ENCODE measurements at places on chromosomes 6 and 20.

DNA sequence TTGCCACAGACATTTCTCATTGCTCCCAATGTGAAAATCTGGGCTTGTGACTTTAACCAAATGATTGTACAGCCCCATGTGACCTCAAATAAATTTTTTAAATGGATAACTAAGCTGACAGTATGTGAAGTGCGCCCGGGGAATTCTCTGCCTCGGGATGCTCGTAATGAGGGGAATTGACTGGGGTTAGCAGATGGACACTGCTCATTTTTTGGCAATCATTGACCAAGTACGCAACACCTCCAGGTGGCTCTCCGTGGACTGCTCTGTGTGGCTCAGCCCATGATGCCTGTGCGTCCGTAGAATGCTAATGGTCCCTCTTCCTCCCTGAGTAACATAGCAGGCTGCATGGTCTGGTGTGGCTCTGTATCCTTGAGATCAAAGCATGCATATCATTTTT lies 42.4 kb downstream of the FARS2 start:
- DNase-seq, result no peak

- DNase-seq, result no peak
These were observed 161.3 kb downstream of the THBS2 start for GRCh38 chr6:169092375-169092774.

DNA sequence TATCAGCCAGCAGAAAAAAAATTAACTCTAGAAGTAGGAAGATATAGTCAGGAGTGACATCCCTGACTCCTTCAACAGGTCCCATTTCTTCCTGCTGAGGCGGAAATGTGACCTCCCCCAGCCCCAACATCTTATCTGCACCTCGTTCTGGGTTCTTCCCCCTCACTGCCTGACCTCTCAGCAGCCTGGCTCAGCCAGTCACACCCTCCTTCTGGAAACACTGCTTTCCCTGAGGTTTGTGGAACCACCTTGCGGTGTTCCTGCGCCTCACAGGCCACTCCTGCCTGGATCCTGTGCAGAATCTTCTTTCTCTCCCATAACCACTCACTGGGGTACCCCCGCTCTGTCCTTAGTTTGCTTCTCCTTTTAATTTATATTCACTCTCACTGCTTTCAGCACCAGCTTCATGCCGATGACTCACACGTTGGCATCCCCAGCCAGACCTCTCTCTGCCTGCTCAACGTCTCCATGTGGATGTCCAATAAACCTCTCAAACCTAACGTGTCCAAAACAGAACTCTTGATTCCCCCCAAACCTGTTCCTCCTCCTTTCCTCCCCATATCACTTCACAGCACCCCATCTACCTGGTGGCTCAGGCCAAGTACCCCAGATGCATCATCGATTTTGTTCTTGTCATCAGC lies 222.8 kb upstream of the PLN start:
- DNase-seq, result no peak

DNA sequence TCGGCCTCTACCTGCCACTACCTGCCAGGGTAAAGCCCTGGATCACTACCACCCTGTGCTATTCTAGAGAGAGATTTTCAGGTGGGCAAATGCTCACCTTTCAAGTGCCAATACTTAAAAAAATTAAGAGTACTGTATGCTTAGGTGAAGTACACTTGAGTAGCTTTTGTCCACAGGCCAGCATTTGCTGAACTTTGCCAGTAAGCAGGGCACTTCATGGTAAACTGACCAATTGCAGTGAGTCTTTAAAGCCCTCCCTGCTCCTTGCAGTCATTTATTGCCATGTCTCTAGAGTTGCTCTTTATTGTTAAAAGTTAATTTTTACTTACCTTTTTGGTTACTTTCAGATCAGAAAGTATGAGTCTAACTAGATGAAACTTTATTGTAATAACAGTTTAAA lies 58.5 kb downstream of the PLAGL1 start:
- DNase-seq, result no peak

DNA sequence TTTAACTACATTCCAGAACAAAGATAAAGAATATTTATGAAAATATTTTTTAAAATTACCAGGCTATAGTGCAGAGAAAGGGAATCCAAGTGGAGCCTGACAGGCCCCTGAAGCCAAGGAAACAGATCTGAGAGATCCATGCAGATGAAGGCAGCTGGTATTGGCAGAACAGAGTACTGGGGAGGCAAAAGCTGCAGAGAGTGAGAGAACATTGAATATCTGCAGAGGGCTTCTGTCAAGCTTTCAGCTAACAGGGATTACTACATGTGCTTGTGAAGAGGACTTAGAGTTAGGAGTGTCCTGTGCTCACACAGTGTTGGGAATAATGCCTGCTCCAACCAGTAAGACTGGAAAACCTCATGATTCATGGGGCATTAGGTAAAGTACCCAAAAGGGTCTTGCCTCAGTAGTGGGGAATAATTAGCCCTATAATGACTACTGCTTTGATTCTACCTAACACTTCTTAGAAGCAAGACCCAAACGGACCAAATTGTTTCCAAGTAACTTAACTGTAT lies 657.2 kb downstream of the DHX35 start:
- DNase-seq, result no peak

DNA sequence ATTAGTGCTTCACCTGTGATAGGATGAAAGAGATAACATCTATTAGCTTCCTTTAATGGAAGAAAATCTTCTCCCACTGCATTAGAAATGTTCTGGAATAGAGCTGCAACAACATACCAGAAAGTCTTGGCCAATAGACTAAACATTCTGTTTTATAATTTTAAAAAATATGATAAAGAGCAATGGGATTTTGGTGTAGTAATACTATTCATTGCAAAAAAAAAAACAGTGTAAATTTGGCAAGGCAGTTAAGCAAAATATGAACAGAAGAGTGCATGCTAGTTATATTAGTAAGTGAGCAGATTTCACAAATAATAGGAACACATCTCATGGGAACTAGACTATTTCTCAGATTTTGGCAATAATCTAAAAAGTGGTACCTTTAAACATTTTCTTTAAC lies 43.3 kb downstream of the SOX4 start:
- no peak for DNase-seq

- no peak for DNase-seq
These were observed 293.2 kb downstream of the BTBD9 start for GRCh38 chr6:38346291-38347079.

DNA sequence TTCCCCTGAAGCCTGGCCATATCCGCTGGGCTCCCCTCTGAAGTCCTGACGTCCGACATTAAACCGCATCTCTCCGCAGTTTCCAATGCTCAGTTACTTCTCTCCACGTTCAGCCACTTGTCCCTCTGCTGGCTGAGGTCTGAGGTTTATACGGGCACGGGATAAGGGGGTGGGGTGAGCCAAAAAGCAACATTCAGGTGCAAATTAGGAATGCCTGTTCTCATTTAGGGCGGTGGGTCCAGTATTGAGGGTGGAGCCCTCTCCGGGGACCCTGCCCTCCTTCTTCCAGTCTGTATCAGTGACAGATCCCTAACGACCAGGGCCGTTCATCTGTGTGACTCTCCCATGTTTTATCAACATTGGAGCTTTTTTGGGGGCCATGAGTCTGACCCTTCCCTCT lies 1454.4 kb downstream of the HACE1 start:
- DNase-seq, result no peak

GRCh38 chr6:144697369-144697760 lies 412.2 kb downstream of the UTRN start:
- no peak for DNase-seq

DNA sequence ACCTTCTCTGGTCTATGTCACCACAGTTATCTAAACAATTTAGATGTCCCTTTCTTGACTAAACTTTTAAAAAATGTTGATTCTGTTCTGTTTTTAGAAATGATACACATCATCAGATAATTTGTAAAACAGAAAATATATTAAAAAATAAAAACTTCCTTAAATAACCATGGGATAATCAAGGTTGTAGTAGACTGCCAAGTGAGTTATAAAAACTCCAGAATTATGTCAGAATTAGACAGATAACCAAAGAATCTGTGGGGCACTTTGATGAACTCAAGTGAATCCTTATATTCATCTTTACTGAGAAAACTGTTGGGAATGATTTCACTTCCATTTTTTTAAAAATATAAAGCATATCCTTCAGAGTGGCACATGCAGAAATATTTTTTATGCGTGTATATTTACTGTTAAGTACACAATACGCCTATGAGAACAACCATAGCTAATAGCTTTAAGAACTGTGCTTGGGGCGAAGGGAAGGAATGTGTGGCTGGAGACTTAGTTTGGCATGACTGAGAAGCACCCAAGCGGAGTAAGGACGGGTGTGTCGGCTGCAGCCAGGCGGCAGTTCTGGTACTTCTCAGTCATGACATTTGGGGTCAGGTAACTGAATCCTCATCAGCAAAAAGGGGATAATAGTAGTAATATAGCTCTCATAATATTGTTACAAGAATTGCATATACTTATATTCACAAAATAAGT lies 604.7 kb upstream of the CITED2 start:
- no peak for DNase-seq

DNA sequence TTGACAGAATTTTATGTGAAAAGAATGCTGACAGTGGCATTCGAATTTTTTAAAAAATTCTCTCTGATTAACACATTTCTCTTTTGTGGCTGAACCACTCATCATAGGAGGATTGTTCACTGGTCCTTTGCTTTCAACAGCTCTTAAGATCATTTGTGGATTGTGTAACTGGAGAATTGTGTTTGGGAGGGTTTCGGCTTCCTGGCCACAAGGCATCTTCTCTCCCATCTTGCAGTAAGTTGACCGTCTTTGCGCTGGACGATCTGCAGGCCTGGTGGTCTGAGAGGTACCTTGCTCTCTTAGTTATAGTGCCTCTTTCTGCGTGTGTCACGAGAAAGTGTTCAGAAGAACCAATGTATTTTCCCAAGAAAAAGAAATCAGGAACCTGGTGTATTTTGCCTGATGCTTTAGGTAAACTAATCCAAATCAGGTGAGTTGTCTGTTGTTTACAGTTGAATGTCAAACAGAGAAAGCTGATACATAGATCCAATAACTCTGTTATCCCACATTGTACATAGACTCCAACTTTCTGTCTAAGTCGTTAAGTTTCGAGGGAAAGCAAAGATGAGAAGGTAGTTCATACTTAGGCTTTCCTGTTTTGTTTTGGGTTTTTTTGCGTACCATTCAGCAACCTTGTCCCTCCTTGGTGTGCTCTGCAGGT lies 14.8 kb upstream of the EXOC2 start:
- no peak for DNase-seq

- no peak for DNase-seq
These were observed 51.4 kb downstream of the LRRC1 start for GRCh38 chr6:53846250-53846649.

- no peak for DNase-seq
These were observed 86.8 kb upstream of the MPC1 start for GRCh38 chr6:166469426-166469961.

GRCh38 chr6:138465007-138465645 lies 34.2 kb downstream of the NHSL1 start:
- DNase-seq, result no peak

GRCh38 chr6:165889636-165890403 lies 226.8 kb upstream of the PDE10A start:
- no peak for DNase-seq

DNA sequence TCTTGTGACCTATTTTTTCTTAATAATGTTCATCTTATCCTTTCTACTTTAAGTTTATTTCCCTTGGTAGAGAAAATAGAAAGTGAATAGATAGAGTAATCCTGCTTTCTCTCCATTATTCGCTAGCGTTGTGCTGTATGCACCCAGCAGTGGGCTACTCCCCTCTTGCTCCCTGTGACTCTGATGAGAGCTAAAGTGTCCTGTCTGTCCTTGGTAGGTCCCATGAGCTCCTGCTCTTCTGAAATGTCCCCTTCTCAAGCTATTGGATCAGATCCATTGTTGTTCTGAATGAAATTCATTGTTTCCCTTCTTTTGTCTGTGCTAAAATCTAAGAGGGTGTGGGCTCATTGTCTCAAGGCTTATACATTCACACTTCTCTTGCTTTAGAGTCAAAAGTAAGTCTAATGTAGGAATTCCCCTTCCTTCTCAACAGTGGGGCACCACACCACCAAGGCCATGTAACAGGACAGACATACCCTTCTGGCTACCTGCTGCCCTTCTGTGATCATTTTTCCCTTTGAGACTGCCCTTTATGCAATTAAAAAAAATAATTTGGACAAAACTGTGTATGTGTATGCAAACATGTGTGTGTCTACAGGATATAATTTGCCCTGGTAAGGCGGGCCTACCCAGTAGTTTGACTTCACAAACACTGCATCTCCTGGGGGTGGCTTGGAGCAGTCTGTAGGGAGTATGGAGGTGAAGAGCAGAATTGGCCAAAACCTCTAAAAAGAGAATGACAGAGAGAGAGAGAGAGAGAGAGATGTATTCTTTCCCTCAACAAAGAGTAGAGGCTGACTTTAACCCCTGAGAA lies 167.0 kb upstream of the MYLIP start:
- DNase-seq, result no peak

- DNase-seq, result no peak
These were observed 30.1 kb downstream of the CDYL start for GRCh38 chr6:4806337-4806725.

GRCh38 chr6:112683926-112684325 lies 336.8 kb downstream of the RFPL4B start:
- DNase-seq, result no peak

GRCh38 chr6:168387911-168388310 lies 53.1 kb upstream of the SMOC2 start:
- no peak for DNase-seq

GRCh38 chr6:170262489-170263088 lies 28.3 kb downstream of the DLL1 start:
- DNase-seq, result no peak

GRCh38 chr6:74598462-74599393 lies 607.1 kb downstream of the COL12A1 start:
- no peak for DNase-seq

- DNase-seq, result no peak
These were observed 81.1 kb downstream of the PRDM1 start for GRCh38 chr6:106167096-106167814.

- DNase-seq, result no peak
These were observed 3.2 kb downstream of the PTK6 start for GRCh38 chr20:63533871-63534393.

DNA sequence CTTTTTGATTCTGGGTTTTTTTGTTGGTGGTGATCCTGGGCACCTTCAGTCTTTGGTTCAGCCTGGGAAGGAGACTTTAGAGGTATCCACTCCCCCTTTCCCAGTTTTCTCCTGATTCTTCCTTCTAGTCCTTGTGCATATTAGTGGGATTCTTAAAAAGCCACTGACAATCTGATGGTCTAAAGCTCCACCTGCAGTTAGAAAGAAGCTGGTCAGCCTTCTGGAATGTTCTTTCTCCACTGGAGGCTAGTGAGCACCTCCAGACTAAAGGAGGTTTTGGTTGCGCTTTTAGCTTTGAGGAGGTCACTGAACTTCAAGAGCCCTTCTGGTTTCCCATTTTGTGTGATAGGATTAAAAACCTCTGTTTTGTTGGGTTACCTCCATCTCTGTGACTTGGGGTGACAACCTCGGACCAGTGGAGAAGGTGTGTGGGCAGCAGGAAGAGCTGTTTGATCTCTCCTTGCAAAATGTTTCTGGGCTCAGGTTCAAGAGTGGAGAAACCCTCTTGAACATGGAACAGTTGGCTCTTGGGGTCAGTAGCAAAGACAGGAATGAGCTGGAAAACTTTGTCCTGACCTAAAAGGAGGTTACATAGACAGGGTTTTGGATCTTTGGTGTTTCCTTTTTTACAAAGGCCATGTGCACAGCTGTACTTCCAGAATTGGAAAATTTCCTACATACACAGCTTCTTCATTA lies 29.0 kb downstream of the JARID2 start:
- DNase-seq, result no peak
